SW 1271 (cell line): ENCODE measurements at places on chromosomes 7 and 10.
A peak's percentile ranks its signal among the peaks of the same experiment; 100 is the strongest.

DNA sequence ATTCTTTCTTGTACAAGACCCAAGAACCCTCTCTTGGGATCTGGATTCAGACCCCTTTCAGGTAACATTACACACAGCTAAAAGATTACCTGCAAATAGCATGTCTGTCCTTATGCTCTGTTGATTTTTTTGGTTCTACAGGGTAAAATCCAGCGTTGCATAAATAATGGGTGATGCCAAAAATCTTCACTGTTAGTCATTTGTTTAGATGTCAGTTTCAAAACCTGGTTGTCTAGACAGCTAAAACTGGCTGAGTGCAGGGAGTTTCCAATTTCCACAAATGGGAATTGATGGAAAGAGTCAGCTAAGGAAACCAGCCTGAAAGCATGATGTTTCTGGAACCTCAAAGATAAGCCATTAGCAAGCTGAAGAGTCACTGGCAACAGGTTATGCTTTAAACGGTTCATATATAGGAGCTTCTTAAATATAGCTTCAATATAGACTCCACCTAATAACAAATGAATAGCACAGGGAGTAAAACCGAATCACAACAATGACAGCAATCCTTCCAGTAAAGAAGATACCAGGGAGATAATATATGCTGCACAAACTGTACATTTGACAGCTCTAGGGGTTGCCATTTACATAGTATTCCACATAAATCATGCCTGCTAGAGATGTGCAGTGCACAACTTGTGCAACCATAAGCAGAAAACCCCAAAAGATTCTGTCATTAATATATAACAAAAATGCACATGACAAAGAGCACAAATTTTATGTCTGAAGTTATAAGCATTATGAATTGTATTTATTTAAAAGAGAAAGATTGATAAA, 20.4 kb downstream of the CCDC71L start:
- no peak for DNase-seq

GRCh38 chr7:26514633-26515032, 223.0 kb downstream of the SNX10 start:
- no peak for DNase-seq

DNA sequence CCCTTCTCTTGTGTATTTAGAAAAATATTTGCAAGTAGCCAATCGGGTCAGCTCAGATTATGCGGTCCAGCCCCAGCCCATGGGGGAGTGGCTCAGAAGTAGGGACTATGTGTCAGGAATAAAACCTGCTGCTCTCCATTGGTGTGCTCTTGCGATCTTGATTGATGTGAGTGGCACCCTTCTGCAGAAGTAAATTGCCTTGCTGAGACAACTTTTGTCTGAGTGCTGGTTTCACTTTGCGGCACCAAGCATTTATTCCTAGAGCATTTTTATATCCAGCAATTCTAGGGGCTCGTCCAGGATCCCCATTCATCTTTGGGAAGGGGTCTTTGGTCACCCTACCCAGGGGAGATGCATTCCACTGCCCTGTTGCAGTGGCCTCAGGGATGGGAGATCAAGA, 26.1 kb upstream of the FAM221A start:
- DNase-seq, result no peak

- DNase-seq, result peak; percentile 44
Measured at GRCh38 chr10:87850742-87851205, 12.6 kb downstream of the KLLN start.

- DNase-seq, result no peak
Measured at GRCh38 chr10:32888161-32888927, 69.7 kb downstream of the ITGB1 start.

GRCh38 chr7:131159961-131160361, 167.7 kb upstream of the MKLN1 start:
- DNase-seq, result peak; percentile 13

GRCh38 chr7:94975336-94975735, 67.9 kb downstream of the PPP1R9A start:
- no peak for DNase-seq

DNA sequence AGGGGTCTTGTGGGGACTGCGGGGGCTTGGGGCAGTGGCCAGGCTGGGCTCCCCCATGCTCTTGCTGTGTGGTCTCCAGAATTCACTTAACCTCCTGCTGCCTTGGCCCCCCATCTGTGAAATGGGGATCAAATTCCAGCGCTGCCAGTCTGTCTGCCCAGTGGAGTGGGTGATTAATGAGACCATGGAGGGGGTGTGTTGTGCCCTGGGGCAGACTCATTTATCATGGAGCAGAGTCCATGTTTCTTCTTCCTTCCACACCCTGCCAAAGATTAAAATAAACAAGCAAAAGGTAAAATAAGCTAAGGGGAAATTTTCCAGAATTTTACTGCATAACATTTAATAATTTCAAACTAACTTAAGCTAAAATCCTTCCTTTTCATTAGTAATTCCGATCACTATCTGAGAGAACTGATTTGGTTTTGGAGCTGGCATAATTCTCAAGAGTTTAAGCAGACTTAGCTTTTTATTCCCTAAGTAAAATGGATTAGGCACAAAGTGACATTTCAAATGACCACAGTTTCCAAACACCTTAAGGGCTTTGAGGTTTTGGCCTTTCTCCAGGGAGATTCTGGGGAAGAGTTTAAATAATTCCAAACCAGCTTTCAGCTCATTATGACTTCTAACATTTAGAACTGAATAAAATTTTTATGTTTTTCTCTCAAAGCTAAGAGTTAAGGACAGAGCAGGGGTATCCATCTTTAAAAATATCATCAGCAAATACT, 211.9 kb downstream of the CXCL12 start:
- no peak for DNase-seq

- DNase-seq, result no peak
Measured at GRCh38 chr7:42167631-42168236, 69.3 kb downstream of the GLI3 start.

DNA sequence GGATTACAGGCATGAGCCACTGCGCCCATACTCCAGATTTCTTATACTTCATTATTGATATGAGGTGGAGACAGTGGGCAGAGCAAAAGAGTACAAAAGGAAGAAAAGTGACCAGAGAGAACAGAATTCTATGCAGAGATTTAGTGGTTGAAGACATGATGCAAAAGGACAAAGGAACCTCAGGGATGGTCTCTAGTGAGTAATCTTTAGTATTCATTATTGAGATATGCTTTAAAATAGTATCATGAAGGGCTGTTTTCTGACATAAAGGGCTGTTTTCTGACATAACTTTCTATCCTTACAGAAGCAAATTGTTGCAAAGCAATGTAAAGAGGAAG, 81.2 kb upstream of the OIT3 start:
- DNase-seq, result no peak

GRCh38 chr7:25854059-25854458, 297.9 kb upstream of the NFE2L3 start:
- no peak for DNase-seq

GRCh38 chr10:33800986-33801385, 466.5 kb upstream of the NRP1 start:
- DNase-seq, result no peak

GRCh38 chr10:125133696-125134482, 26.5 kb downstream of the CTBP2 start:
- DNase-seq, result no peak

DNA sequence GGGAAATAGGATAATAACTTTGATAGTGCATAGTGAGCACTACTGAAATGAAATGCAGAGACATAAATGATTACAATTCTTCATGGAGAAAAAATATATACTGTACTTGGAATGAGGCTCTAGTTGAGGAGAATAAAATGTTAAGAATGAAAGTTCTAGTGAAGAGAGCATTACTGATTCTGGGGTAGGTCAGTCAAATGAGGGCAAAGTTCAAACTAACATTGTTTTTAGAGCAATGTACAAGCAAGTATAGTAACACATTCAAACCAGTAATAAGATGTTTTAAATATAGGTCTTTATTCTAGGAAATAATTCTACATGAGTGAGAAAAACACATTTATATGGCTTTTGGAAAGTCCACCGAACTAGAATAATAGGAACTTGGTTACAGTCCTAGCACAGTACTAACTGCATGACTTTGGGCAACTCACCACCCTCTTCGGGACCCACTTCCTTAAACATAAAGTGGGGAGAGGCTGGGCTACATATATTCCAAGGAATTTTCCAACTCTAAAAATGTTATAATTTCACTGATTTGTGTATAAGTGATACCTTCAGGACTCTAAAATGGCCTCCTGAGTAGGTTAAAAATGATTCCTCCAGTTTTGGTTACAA, 86.4 kb downstream of the CDK6 start:
- no peak for DNase-seq
